ENCODE measurements at places on chromosomes 4 and X. TPM values are rescaled to one million over a fixed set of nuclear protein-coding genes. Genes with fewer than 3 reads are reported as not detected.

SMPX gene
- total RNA-seq, result 2.1 TPM

DNA sequence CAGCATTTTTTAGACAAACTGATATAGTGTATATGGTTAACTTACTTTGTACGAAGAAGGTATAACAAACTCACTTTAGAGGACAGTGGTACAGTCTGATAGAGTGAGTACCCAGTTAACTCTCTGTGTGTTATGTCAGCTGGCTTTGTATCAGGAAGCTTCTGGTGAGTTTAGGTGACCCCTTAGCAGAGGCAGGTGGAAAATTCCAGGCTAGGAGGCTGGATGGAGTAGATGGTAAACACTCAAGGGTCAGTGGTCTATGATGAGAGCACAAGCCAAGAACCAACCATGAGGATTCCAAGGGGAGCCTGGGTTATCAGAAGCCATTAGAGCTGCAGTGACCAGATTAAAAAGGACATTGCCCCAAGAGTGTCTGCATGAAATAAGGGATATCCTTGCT, 227.3 kb upstream of the CENPE start:
- DNase-seq, result no peak

- no peak for DNase-seq
Measured at GRCh38 chrX:154300816-154301215, 5.2 kb downstream of the TKTL1 start.

NALF2 gene
- 0.67 TPM for total RNA-seq

HSFX1 gene
- total RNA-seq, result 1.5 TPM

- no peak for DNase-seq
Measured at GRCh38 chr4:5788144-5788543, 77.1 kb downstream of the EVC start.

SYN1 gene
- total RNA-seq, result 0.50 TPM

- DNase-seq, result peak; percentile 49
Measured at GRCh38 chr4:76377911-76378310, 43.0 kb downstream of the CCDC158 start.

GRCh38 chr4:14856934-14857235, 145.4 kb upstream of the CPEB2 start:
- DNase-seq, result no peak

LUZP4 gene
- total RNA-seq, result not detected

- no peak for DNase-seq
Measured at GRCh38 chr4:41512596-41512995, 25.4 kb upstream of the LIMCH1 start.

DNA sequence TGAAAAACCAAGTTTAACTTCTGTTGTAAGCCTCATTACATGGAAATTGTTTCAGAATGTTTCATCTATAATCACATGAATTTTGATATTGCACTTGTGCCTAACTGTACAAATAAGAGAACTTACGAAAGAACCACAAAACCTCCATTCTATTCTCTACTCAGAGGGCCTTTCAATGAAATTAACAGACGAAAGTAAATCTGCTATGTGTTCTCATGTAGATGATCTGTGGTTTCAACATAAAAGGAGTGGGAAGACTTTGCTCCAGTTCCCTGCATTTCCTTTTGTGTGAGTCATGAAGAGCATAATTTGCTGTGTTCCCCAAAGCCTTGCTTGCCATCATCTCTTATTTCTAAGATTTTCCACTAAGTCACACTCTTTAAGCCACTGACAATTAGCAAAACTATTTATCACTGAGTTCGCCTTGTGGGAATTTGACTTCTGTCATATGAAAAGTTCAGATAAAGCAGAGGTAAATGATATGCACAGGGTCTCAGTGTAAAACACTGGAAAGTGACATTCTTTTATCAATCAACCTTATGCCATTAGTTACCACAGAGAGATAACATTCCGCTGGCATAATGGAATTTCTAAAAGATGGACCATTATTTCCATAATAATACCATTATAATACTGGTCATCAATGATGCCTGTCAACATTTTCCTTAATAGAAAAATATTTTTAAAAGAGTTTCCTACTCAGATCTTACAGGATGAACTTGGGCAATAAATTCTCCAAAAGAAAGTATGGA, 329.8 kb downstream of the NR3C2 start:
- no peak for DNase-seq

GRCh38 chr4:762211-763190, 56.9 kb downstream of the PCGF3 start:
- DNase-seq, result no peak

H2AZ1 gene
- total RNA-seq, result 165 TPM

RPL10 gene
- 2,262 TPM for total RNA-seq

GRCh38 chr4:1395941-1396805, 10.1 kb downstream of the NKX1-1 start:
- peak; percentile 1 for DNase-seq

DNA sequence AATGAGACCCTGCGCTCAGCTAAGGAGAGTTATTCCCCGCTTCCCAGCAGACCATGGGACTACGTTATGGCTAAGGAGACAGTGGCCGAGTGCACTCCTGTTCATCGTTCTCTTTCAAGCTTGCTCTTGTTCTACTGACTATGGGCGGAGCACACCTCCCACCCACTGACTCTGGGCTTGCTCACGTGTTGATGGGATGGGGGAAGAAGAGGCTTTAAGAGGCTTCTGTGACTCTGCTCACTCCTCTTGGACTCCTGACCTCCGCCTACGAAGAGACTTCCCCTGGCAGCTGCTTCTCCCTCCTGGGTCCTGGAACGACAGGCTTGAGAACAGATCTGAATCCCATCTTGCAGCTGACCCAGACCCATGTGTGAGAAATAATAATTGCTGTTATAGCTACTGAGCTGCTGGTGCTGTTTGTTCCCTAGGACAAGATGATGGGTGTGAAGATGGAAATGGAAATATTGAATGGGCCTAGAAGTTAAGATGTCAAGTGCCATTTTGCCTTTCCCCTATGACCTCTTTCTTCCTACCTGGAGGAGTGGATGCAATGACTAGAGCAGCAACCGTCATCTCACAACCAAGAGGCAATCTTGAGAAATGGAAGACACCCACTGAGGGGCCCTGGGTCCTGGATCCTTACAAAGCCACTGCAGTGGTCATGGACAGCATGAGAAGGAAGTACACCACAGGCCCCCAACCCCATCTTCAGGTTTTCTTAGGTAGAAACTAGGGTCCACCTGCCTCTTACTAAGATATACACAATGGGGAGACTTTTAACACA, 38.7 kb upstream of the IRAK1 start:
- DNase-seq, result no peak

AGTR2 gene
- total RNA-seq, result not detected

DNA sequence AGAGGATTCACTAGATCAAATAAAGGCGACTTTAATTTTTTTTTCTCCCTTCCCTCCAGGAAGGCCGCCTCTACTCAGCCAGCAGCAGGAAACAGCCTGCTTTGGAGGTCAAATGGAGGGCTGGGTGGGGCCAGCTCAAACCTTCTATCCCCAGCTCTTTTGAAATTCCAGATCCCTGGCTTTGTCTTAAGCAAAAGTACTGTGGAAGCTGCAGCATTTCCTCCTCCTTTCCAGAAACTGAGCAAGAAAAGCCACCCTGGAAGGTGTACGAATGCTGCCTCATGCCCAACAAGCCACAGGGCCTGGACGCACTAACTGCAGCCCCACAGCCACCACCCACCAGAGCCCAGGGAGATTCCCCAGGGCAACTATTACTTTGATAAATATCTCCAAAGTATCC, 55.1 kb upstream of the ZCCHC13 start:
- DNase-seq, result peak; percentile 39

DNA sequence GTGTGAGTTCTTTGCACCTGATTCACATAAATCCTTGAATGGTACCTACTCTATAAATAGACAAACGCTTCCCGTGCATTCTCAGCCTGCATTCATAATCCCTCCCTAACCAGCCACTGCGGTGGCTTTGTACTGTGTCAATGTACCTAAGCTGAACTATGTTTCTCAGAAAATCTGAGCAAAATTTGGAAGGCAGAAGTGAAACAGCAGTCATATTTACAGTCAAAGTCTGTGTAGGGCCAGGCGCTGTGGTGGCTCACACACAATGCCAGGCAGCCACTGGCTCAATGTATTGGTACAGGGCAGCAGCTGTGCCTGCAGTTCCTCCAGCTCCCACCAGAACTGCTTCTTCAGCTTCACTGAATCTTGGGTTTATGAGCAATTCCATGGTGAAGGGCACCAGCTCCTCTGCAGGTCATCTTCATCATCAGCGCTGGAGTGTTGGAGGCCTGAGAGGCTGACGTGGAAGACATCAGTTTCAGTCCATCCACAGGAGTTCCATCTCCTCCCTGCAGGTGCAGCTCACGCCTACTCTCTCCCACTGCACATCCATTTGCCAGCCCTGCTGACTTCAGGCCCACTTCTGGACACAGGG, 32.3 kb upstream of the IRF2 start:
- DNase-seq, result peak; percentile 41

DNA sequence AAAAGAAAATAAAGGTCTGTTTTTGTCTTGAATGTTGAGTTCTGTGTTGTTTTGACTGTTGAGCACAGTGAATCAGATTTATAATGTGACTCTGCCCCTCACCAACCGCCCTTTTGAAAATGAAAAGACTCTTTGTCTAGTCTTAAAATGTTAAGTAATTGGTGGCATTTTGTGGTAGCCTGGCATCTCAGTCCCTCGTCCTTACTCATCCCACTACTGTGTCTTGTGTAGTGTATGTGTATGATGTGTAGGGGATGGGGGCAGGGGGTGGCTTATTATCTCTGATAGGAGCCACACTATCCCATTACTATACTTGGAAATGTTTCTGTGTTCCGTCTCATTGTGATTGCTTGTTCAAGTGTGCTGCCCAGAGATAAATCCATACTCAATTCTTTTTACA, 12.2 kb downstream of the KLHL34 start:
- no peak for DNase-seq

DSPP gene
- total RNA-seq, result not detected

- DNase-seq, result no peak
Measured at GRCh38 chrX:31200430-31200829, 128.6 kb upstream of the FTHL17 start.

GRCh38 chr4:151147000-151147399, 47.6 kb downstream of the RPS3A start:
- no peak for DNase-seq

DNA sequence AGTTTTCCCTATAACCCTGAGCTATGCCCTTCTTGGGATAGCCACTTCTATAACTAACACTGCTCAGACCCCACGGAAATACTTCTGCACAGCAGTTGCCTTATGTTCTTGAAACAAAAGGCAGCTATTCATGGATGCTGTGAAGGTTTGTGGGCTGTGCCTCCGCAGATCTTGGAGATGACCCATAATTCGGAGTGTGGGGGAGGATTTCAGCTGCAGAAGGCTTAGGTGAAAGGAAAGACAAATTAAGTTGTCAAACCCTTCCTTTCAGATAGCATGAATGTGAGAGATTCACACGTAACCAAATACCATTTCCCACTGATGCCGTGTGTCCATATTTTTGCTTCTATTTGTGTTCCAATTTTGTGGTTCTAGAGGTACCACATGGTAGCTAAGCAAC, 38.1 kb upstream of the NYX start:
- no peak for DNase-seq

VCX3B gene
- total RNA-seq, result not detected

DNA sequence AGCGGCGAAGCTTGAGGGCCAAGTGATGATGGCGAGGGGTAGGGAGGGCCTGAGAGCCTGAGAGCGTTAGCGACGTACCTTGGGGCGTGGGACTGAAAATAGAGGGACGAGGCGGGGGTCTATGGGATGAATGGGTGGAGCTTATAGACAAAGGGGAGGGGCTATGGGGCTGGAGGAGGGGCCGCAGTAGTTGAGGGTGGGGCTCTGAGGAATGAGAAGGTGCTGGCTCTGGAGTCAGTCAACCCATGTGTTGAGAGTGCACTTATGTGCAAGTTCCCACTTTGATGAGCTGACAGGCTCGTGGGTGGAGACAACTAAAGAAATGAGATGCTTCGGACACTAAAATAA, 488 bp downstream of the TBC1D25 start:
- no peak for DNase-seq

DNA sequence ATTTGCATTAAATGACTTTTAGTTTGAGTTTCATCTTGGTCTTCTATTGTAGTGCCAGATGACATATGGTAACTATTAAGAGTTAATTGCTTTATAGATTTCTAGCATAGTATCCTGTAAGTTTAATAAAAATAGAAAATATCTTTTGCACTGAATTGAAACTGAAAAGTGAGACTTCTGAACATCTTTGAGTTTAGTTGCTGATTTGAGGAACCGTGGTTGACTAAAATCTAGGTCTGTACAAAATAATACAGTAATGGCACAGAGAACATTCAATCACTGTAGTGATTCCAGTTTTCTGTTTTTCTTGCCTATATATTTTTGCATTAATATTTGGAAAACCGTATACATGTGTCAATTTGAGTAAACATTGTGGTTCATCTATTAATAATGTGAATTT, 60.7 kb downstream of the SPATA4 start:
- no peak for DNase-seq

PF4V1 gene
- total RNA-seq, result not detected

- DNase-seq, result no peak
Measured at GRCh38 chr4:25578432-25578831, 77.2 kb upstream of the SLC34A2 start.

TCEAL9 gene
- total RNA-seq, result 28.4 TPM

DNA sequence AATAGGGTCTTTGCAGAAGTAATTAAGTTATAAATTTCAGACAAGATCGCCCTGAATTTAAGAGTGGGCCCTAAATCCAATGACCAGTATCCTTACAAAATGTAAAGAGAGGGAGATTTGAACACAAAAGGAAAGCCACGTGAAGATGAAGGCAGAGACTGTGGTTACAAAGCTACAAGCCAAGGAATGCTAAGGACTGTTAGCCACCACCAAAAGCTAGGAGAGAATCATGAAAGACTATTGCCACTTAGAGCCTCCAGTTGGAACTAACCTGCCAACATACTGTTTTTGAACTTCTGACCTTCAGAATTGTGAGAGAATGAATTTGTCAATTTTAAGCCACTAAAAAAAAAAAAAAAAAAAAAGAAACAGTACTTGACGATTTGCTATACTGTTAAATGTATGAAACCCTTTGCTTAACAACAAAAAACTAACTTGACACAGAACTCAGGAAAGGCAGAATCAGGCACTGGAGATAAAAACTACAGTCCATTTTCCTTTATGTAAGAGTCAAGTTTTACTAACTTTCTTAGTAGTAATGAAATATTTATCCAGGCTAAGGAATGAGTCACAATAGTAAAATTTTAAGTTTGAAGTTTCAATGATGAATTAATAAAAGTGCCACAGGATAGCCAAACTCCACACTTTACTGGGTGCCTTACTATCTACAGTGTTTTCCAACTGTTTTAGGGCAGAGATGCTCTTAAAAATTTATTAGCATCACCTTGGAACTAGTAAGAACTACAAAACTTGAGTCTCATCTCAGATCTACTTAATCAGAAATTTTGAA, 25.1 kb downstream of the DHX15 start:
- DNase-seq, result no peak

- no peak for DNase-seq
Measured at GRCh38 chr4:161919442-161920220, 244.2 kb downstream of the FSTL5 start.

DNA sequence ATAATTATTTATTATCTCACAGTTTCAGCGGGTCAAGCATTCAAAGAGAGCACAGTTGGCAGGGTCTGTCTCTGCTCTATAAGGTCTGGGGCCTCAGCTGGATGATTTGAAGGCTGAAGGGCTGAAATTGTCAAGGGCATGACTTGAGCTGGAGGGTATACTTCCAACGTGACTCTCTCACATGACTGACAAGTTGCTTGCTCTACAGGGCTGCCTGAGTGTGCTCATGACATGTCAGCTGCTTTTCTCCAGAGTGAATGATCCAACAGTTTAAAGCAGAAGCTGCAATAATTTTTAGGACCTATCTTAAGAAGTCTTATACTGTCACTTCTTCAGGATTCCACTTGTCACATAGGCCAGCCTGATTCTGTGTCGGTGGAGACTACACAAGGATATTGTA, 51.2 kb downstream of the TIGD2 start:
- no peak for DNase-seq

GRCh38 chr4:111405989-111406388, 739.3 kb upstream of the FAM241A start:
- no peak for DNase-seq

Measured in left colon (tissue), 2 donors.